Activated CD4-positive, alpha-beta T cell treated with anti-CD3 and anti-CD28 coated beads, Interleukin-2, amount 50 U/mL, for 4 hours (primary cell): ENCODE measurements at places on chromosomes 7 and 10.

DNA sequence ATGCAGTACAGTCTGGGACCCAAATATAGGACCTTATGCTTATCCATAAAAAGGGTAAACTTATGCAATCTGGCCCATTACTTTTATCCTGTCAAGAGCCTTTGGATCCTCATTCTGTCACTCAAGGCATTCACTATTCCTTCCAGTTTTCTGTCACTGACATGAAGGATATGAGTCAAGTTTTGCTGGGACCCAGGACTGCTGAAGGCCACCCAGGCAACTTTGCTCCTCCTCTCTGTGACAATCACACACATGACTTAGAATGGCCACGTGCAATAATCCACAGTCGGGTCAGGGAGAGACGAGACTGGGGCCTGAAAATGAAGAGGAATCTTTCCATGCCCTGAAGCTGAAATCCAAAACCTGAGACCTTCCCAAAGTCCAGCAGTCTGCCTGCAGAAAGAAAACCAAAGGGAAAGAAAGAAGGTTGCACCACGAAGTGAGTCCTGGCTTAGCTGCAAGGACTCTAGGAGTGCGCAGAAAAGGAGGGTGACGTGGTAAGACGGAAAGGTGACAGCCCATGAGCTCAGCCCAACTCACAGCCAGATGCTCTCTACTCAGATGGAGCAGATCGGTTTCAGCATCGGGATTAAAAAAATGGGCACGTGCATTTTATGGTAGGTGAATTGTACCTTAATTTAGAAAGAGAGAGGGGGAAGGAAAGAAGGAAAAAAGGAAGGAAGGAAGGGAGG is 67.2 kb downstream of the VOPP1 start:
- no peak for DNase-seq

- no peak for DNase-seq
These were observed 515.7 kb upstream of the GALNT17 start for GRCh38 chr7:70616211-70616610.

- no peak for DNase-seq
These were observed 127.8 kb downstream of the CELF2 start for GRCh38 chr10:11145495-11145855.

DNA sequence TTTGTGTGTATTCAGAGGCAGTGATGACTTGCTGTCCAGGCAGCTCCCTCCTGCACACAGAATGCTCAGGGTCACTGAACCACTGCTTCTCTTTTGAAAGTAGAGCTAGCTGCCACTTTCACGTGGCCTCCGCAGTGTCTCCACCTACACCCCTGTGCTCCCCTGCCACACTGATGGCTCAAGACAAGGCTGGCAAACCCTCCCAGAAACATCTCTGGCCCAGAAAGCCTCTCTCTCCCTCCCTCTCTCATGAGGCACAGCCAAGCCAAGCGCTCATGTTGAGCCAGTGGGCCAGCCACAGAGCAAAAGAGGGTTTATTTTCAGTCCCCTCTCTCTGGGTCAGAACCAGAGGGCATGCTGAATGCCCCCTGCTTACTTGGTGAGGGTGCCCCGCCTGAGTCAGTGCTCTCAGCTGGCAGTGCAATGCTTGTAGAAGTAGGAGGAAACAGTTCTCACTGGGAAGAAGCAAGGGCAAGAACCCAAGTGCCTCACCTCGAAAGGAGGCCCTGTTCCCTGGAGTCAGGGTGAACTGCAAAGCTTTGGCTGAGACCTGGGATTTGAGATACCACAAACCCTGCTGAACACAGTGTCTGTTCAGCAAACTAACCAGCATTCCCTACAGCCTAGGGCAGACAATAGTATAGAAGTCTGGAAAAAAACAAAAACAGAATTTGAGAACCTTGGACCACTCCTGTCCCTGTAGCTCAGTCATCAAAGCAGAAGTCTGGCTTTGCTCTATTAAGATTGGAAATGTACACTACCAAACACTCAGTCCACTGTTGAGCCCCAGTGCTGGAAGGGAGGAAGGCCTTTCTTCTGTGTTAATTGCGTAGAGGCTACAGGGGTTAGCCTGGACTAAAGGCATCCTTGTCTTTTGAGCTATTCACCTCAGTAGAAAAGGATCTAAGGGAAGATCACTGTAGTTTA is 15.8 kb downstream of the SCD start:
- no peak for DNase-seq

GRCh38 chr10:78581133-78581694 is 487.6 kb upstream of the ZMIZ1 start:
- DNase-seq = no peak

DNA sequence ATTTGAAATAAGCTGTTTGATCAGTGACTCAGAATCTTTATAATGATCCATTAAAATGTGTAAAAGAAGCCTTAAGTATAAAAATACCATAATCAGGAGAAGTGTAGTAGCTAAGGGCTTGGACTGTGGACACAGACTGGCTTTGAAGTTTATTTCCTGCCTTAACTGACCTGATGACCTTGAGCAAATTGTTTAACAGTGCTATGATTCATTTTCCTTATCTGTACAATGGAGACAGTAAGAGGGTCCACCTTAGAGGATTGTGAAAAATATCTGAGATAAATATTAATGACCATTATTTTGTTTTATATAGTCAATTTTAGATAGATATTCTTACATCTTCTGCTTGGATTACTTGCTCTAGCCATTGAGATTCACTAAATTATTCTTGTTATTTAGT is 13.3 kb upstream of the RPA3 start:
- DNase-seq = no peak

- DNase-seq = no peak
These were observed 106.1 kb downstream of the PRKCQ start for GRCh38 chr10:6473901-6474370.
